Thoracic aorta (tissue), 2 donors: ENCODE measurements at places on chromosomes 13 and 19. TPM values are rescaled to one million over a fixed set of nuclear protein-coding genes. Genes with fewer than 3 reads are reported as not detected.

MLNR gene
- total RNA-seq: 2.0 TPM

EDNRB gene
- total RNA-seq: 14.2 TPM

RABAC1 gene
- 332 TPM for total RNA-seq

RXFP2 gene
- total RNA-seq: 3.0 TPM

RUBCNL gene
- 7.3 TPM for total RNA-seq

CGB2 gene
- total RNA-seq: not detected

LGALS4 gene
- total RNA-seq: not detected

OLFM2 gene
- total RNA-seq: 5.8 TPM

F7 gene
- not detected for total RNA-seq

SHC2 gene
- total RNA-seq: 17.2 TPM

PRR19 gene
- not detected for total RNA-seq

LILRA5 gene
- total RNA-seq: 12.2 TPM

BRME1 gene
- not detected for total RNA-seq

PGLYRP2 gene
- not detected for total RNA-seq

COL5A3 gene
- 11.1 TPM for total RNA-seq

- H3K4me1 ChIP-seq: peaks cover 9% of the 10 kb centered on the region
- H3K4me3 ChIP-seq: no peak overlapping the region
- H3K27ac ChIP-seq: no peak overlapping the region
- no peaks in the 10 kb centered on the region for H3K27me3 ChIP-seq
Observed at GRCh38 chr13:31848621-31849020, 109.3 kb downstream of the RXFP2 start.

DNA sequence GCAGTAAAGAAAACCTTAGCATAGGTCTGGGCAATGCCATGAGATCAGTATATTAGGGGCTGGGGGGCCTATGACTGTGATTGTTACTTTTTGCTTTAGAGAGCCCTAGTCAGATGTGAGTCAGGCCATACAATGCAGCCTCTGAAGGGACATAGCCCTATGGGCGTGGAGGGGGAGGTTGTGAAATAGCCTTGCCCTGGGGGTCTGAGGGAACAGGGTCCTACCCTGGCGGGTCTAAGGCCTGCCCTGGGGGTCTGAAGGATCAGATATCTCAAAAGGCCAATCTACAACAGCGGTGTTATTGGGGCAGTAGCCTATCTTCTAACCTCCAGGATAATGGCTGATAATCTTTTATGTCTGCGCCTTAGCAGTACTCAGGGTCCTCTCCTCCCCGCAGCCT is 13.8 kb upstream of the SLC1A5 start:
- H3K27ac ChIP-seq: no peak overlapping the region
- DNase-seq: no peak
- H3K4me1 ChIP-seq: no peaks in the 10 kb centered on the region
- no peaks in the 10 kb centered on the region for H3K27me3 ChIP-seq
- H3K36me3 ChIP-seq: no peaks in the 10 kb centered on the region
- H3K4me3 ChIP-seq: no peak overlapping the region

DNA sequence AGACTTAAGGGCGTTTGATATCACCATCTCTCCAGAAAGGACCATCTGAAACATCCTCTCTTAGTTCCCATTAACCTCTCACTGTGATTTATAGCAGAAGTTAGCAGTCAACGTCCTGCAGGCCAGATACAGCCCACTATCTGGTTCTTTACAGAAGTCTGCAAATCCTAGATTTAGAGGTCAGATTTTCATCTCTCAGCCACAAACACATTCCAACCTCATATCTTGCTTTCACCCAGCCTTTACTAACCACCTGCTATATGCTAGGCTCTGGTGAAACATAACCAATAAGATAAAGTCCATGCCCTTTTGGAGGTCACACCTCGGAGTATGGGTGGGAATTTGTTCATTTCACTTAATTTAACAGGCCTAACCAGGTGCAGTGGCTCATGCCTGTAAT is 76.8 kb upstream of the CACNA1A start:
- H3K4me1 ChIP-seq: no peaks in the 10 kb centered on the region
- H3K36me3 ChIP-seq: no peaks in the 10 kb centered on the region
- no peak for DNase-seq

GRCh38 chr19:35491836-35492360 is 1.6 kb upstream of the KRTDAP start:
- H3K36me3 ChIP-seq: no peaks in the 10 kb centered on the region
- no peaks in the 10 kb centered on the region for H3K4me1 ChIP-seq
- no peaks in the 10 kb centered on the region for H3K27me3 ChIP-seq
- H3K27ac ChIP-seq: no peak overlapping the region
- DNase-seq: no peak
- no peak overlapping the region for H3K4me3 ChIP-seq

GRCh38 chr13:97574926-97575325 is 141.0 kb downstream of the RAP2A start:
- no peak for DNase-seq
- no peak overlapping the region for H3K4me3 ChIP-seq
- no peaks in the 10 kb centered on the region for H3K36me3 ChIP-seq
- no peaks in the 10 kb centered on the region for H3K27me3 ChIP-seq
- H3K4me1 ChIP-seq: peaks cover 6% of the 10 kb centered on the region

DNA sequence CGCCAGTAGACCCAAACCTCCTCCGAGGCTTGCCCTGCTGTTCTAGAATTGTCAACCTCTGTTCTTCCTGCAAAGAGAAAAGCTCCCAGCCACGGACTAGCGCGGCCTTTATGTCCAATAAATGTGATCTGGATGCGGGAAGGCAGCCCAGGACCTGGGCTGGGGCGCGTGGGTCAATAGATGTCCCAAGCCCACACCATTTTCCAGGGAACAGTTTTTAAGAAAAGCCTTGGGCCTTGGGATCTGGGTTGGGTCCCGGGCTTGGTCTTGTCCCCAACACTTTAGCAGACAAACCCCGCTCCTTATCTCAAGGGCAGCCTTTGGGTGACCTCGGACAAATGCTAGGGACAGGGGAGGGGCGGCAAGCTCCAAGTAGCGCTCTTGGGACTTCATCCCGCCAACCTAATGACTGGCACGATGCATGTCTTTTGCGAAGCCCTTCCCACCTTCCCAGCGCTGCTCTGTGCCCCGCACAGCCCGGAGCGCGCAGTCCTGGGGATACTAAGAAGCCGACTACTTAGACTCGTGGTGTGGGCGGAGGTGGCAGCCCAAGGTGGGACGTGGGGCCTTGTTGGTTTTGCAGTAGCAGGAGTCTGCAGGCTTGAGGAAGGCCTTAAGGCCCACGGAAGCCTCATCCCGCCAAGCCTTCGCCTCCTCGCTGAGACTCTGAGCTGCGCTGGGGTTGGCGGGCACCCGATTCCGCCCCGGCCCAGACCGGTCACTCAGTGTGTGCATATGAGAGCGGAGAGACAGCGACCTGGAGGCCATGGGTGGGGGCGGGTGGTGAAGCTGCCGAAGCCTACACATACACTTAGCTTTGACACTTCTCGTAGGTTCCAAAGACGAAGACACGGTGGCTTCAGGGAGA is 10.8 kb downstream of the SOX21 start:
- H3K27ac ChIP-seq: no peak overlapping the region
- H3K4me1 ChIP-seq: no peaks in the 10 kb centered on the region

GRCh38 chr19:35228177-35228930 is at the start of gene FAM187B:
FAM187B (minus strand) TSS chr19:35228739; CDS start chr19:35228680, 59 bp downstream.
- H3K4me1 ChIP-seq: no peaks in the 10 kb centered on the region
- no peak for DNase-seq
- no peaks in the 10 kb centered on the region for H3K36me3 ChIP-seq
- H3K4me3 ChIP-seq: no peak within 1 kb of the TSS

- no peaks in the 10 kb centered on the region for H3K36me3 ChIP-seq
- no peak overlapping the region for H3K4me3 ChIP-seq
- no peaks in the 10 kb centered on the region for H3K27me3 ChIP-seq
- DNase-seq: no peak
- H3K27ac ChIP-seq: no peak overlapping the region
Observed at GRCh38 chr13:87820241-87820640, 149.1 kb downstream of the SLITRK5 start.

DNA sequence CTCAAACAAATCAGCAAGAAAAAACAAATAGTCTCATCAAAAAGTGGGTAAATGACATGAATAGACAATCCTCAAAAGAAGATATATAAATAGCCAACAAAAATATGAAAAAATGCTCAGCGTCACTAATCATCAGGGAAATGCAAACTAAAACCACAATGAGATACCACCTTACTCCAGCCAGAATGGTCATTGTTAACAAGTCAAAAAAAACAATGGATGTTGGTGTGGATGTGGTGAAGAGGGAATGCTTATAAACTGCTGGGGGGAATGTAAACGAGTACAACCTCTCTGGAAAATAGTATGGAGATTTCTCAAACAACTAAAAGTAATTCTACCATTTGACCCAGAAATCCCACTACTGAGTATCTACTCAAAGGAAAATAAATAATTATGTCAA is 239.2 kb upstream of the RFC3 start:
- H3K4me1 ChIP-seq: no peaks in the 10 kb centered on the region
- H3K27me3 ChIP-seq: no peaks in the 10 kb centered on the region
- no peak overlapping the region for H3K4me3 ChIP-seq

DNA sequence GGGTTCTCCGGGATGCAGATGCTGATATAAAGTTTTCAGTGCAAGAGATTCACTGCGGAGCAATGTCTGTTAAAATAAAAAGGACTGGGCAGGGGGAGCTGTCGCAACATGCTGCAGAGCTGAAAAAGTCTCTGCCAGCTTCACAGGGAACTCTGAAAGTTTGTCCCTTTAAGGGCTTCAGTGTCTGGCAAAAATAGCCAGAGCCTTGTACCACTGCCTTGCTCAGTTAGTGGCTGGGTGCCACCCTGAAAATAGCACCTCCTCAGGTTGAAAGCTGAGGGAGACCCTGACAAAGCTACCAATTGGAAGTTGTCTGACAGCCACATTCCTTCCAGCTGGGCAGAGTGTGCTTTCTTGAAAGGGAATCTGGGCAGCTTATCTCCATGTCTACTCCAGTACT is 3.0 kb upstream of the NDFIP2 start:
- no peaks in the 10 kb centered on the region for H3K27me3 ChIP-seq
- no peak for DNase-seq
- no peak overlapping the region for H3K27ac ChIP-seq
- peaks cover 15% of the 10 kb centered on the region for H3K4me1 ChIP-seq
- no peak overlapping the region for H3K4me3 ChIP-seq
- no peaks in the 10 kb centered on the region for H3K36me3 ChIP-seq
